ENCODE measurements at places on chromosomes 6 and 20.

GRCh38 chr6:56541030-56541600, 101.6 kb downstream of the DST start:
- no peak for DNase-seq

GRCh38 chr6:24472181-24472580, 17.2 kb downstream of the GPLD1 start:
- DNase-seq, result no peak

DNA sequence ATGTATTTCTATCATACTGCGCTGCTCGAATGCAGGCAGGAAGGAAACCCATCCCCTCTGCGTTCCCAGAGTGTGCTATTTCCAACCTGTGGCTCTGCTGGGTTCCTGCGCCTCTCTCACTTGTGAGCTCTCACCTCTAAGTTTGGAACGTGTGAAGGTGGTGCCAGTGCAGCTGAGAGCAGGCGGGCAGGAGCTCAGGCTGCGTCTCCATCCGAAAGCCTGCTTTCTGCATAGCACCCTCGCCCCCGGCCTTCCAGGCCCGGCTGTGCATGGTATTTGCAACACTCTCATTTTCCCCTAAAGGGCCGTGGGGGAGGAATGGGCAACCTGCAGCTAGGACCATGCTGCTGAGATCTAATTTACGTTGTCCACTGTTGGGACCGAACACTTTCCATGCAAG, 288.0 kb upstream of the TSHZ2 start:
- no peak for DNase-seq

DNA sequence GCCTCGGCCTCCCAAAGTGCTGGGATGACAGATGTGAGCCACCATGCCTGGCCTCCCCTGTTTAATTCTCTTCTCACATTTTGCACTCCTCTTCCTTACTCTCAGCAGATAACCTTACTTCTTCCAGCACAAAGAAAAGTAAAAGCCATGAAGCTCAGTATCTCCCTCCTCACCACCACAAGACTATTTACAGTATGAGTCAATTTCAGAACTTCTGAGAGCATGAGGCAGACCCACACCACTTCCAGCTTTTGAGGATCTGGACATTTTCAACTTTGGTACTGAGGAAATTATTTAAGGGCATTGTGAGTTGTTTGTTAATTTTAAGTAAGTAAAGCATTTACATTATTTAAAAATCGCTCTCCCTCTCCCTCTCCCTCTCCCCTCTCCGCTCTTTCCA, 8.0 kb upstream of the SNX3 start:
- no peak for DNase-seq

GRCh38 chr6:17015144-17015543, 86.7 kb upstream of the STMND1 start:
- DNase-seq, result no peak

DNA sequence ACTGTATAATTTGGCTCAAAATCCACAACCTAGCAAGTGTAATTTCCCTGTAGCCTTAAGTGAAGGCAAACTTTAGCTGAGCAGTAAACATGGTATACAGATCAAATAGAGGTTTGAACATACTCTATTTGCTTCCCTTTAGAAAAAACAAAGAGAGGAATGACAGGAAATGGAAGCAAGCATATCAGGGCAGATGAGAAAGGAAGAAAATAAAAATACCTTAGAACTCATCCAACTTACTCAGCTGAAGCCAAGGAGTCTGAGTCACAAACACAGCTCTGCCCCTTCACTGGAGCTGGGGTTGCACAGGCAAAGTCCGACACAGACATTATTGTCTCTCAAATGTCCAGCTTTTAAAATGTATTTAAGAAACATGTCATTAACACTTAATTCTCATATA, 379.9 kb upstream of the IRAK1BP1 start:
- no peak for DNase-seq

- no peak for DNase-seq
Measured at GRCh38 chr6:44388887-44389286, 1.4 kb downstream of the CDC5L start.

- no peak for DNase-seq
Measured at GRCh38 chr20:2114127-2114959, 12.7 kb downstream of the STK35 start.

GRCh38 chr6:146891615-146892265, 293.0 kb downstream of the ADGB start:
- no peak for DNase-seq

DNA sequence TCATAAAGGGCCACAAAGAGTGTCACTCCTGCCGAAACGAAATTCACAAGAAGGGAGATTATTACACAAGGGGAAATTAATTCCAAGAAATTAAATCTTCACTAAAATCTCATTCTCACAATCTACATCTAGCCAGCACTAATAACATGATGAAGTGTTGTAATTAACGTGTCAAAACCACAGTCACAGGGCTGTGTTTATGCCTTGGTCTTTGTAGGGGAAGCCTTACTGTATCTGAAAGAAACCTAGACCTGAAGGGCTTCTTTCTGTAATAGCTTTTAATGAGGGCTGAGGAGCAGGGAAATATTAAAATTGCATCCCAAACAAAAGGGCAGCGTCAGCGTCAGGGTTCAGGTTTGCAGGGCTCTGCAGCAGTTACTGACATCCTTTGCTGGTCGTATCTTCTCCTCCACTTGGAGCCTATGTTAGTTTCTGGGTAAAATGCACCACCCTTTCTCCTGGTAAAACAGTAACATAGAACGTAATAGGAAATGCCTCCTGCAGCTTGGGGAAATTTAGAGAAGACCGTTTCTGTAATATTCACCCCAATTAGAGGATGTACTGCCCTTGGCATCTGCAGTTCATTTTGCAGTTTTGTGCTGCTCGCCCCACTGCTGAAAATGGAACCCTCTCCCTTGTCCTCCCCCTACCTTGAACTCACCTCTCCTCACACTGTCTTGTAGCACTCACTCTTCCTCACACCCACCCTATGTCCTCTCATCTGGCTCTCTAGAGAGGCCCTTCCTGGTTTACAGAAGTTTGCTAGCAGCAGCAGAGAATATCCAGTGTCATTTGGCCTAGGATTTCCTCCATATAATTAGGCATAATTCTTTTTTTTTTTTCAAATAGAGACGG, 109.0 kb upstream of the TRAF3IP2 start:
- no peak for DNase-seq

All from stimulated activated CD8-positive, alpha-beta memory T cell treated with anti-CD3 and anti-CD28 coated beads, Interleukin-4, amount 100 ng/mL, for 1 hour (primary cell).